ENCODE measurements at places on chromosomes 5 and 9.

GRCh38 chr5:148843510-148844318, 17.3 kb downstream of the ADRB2 start:
- no peak for DNase-seq

DNA sequence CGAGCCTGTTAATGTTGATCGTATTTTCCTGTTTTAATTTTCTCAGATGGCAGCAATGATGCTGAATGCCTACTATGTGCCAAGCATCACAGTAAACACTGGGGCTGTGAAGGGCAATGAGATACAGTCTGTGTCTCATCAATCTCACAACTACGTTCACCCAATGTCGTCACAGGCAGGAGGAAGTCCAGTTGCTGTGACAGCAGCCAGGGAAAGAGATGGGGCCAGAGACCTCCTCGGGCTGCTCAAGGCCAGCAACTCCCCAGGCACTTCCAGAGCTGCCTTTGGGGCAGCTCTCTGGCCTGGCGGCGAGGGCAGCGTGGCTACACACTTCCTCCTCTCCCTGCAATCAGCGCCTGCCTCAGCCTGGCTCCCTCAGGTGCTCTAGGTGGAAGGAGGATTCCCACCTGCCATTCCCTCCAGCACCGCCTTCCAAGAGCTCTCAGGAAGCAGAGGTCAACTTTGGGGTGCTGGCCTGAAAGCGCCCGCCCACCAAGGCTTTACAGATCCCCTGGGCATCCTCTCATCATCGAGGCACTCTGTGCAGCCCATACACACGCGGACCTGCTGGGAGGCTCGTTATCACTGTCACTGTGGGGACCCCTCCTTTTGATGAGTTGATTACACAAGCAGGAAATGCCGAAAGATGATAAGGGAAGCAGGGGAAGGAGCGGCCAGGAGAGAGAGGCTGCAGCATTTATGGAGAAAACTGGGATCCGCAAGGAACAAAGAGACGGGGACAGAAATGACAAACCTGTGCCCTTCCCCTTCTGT, 159.2 kb downstream of the ZDHHC21 start:
- no peak for DNase-seq

DNA sequence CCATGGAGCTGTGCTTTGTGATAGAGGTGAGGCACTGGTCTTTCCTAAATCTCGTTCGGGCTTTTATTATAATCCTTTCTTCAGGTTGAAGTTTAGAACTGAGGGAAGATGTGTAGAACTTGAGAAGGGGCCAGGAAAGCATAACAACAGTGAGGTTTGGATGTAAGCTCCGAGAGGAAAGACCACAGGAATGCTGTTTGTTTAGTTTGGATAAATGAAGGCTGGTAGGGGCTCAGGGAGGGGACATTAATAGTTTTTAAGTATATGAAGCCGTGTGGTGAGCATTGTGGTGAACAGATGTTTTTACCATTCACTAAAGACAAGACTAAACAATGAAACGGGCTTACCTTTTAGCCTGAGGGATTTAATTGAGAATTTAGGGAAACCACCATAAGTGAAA, 130.8 kb downstream of the ARHGAP26 start:
- DNase-seq = no peak

DNA sequence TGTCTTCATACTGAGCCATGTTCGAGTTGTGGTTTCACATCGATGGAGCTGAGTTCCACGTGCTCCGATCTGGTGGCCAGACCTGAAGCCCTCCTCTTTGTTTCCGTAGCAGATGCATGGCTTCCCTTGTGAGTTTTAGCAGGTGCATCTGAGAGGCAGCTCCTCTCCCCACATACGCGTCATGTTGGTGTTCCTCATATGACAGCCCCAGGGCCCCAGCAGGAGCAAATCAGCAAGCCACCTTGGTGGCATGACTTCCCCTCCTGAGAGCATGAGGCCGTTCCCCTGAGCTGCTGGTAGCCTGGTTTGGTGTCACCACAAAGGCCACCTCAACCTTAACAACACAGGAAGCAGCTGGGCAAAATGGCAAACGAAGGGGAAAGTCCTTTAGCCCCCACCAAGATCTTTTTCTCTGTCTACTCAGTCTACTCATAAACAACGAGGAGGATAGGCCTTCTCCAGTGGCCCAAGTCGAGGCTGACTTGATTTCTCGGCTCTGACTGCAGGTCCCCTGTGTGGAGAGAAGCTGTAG, 5.9 kb downstream of the CYFIP2 start:
- DNase-seq = peak; percentile 95

DNA sequence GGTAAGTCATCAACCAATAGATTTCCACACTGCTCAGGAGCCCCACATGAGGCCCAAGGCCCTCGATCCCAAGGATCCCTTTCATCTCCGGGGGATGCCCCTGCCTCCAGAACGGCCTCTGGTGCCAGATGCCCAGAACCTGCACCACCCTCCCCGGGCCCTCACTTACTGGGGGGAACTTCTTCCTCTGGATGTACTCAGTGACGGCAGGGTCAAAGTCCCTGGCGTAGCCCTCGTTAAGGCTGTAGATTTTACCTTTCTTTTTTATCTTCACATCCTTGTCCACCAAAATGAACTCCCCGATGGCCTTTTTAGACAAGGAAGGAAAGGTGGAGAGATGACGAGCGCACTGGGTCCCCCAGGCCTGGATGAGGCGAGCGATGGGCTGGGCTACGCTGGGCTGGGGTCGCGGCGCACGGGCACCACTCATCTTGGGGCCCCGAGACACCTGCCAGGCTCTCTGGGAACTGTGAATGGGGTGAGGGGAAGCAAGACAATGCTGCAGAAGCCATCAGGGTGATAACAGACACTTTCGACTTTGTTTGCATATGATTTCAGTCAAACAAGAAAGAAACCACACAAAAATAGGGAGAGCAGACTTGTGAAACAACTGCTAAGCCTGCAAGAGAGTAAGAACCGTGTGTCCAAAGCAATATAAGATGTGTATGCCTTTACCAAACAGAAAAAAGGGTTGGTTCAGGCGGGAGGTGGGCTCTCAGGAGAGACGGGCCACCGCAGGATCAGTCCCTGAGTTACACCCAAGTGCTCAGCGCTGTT, 13.2 kb upstream of the FBP2 start:
- no peak for DNase-seq

GRCh38 chr9:21428235-21428634, 12.0 kb upstream of the IFNA1 start:
- DNase-seq = no peak

GRCh38 chr9:87436716-87437115, 61.0 kb upstream of the DAPK1 start:
- DNase-seq = no peak

- DNase-seq = no peak
Measured at GRCh38 chr5:167939686-167940085, 351.8 kb upstream of the WWC1 start.

GRCh38 chr5:173099461-173099860, 43.3 kb downstream of the CREBRF start:
- peak; percentile 2 for DNase-seq

GRCh38 chr5:139863361-139863760, 67.8 kb downstream of the PSD2 start:
- no peak for DNase-seq

DNA sequence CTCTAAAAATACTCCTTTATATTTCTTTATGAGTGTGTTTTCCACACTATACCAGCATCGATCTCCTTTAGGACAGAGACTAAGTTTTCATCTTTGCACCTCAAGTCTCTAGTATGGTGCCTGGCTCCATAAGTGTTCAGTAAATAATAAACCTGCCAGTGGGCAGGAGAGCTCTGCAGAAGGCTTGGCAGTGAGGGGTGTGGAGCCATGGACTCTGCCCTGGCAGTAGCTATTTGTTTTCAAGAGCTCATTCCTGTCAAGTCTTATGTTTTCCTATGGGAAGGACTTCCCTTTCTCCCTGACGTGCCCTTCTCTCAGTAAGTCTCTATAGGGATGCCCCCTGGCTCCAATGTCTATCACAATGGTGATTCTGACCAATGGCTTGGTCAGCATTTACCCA, 252.2 kb downstream of the PIK3R1 start:
- DNase-seq = no peak

- DNase-seq = peak; percentile 28
Measured at GRCh38 chr9:133375116-133375723, 640 bp downstream of the SURF4 start.

DNA sequence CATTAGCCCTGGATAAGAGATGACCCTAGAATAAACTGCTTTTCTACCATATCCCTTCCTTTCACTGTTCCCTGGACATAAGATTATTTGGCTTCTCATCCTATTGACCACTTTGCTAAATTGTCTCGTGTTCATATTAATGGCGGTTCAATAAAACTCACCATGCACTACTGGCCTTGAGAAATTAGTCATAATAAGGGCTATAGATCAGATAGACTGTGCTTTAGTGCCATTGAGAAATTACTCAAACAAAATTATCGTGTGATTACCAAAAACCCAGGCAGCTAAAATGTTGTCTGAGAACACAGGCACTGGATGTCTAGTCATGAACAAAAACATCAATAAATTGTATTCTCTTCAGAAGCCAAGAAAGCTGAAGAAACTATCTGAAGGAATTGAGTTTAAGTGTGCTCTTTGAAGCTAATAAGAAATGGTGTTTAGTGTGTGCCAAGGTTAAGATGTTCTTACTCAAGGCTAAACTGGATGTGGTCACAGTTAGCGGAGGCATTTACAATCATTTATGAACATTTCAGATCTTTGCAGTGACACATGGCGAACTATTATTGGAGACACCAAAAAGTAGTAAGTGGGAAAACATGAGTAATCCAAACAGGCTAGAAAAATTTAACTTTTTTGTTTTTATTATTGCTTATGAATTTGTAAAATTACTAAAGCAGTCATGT, 460.4 kb upstream of the RORB start:
- no peak for DNase-seq
